NCI-H2081 treated with DMSO at 0.1 percent for 48 hours (cell line): ENCODE measurements at places on chromosomes 7 and 10.

DNA sequence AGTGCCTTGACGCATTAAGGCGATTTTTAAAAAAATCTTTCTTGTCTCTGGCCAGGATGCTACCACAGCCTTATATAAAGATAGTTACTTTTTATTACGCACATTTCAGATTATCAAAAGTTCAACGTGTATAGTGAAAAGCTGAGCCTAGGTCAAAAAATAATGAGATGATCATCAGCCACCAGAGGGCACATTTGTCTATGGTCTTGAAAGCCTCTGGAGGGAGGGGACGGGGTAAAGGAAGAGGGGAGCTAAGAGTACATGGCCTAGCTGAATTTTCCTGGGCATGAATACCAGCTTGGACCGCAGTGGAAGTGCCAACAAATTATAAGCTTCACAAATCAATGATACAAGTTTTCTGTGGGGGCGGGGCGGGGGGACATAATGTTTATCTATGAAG lies 285.9 kb upstream of the SMIM30 start:
- DNase-seq, result no peak

GRCh38 chr7:116644628-116645027 lies 27.4 kb upstream of the MET start:
- no peak for DNase-seq

- DNase-seq, result peak; percentile 10
Observed at GRCh38 chr10:62632071-62632809, 172.3 kb upstream of the ADO start.

DNA sequence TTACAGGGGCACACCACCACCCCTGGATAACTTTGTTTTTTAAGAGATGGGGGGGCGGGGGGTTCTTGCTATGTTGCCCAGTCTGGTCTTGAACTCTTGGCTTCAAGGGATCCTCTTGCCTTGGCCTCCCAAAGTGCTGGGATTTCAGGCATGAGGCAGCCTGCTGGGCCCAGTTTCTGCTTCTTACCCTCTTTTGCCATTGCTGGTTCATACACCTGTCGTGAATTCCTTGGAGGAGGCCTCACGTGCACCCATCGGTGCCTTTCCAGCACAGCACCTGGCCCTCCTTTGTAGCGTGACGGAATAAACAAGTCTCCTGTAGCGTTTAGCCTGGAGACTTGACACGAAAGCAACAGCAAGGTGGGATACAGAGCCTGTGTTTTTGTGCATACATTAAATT lies 75.5 kb downstream of the CARD11 start:
- no peak for DNase-seq

GRCh38 chr10:122657255-122657654 lies 42.4 kb downstream of the C10orf120 start:
- no peak for DNase-seq

DNA sequence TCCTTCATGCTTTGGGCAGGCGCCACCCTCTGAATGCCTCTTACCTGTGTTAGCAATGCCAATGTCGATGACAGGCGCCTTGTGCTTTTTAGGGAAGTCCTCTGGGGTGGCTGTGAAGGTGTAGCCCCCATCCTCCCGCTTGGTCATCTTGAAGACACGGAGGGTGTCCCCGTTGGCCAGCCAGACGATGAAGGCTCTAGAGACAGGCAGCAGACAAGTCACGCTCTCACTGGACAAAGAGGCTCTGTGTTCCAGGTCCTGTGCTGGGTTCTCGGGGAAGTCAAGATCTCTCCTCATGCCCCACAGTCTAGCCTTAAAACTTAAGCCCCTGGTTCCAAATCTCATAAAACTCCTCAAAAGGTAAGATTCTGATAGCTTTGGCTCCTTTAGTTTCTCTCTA lies 5.1 kb downstream of the TBL2 start:
- no peak for DNase-seq

GRCh38 chr10:118473305-118473960 lies 122.0 kb downstream of the PRLHR start:
- DNase-seq, result no peak

DNA sequence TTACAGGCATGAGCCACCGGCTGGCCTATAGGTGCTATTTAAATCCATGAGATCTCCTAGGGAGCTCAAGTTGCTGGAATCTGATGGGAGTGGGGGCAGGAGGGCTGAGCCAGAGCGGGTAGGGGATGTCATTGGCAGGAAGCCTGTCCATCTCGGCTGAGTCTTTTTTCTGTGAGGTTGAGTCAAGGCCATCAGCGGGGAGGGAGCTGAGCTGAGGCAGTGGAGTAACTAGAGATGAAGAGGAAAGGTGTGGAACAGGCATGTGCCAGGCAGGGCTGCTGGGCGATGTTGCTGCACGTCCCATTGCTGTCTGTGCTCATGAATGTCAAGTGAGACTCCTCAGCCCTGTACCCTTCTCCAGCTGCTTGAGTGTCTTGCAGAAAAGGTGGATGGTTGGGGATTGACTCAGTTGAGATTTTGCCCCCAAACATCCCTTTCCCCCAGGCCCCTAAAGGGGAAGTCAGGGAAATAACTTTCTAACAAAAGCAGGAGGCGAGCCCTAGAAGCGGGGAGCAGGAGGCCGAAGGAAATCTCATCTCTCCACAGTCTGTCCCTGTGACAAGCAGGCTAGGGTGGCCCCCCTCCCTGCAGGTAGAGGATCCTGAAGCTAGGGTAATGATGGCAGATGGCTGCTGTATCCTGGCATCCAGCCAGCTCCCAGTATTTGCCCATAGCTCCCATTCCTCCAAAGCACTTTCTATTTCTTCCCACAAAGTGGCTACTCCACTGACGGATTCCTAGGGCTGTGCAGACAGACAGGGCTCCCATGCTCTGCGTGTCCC lies 5.4 kb downstream of the ATP6V1F start:
- peak; percentile 35 for DNase-seq

DNA sequence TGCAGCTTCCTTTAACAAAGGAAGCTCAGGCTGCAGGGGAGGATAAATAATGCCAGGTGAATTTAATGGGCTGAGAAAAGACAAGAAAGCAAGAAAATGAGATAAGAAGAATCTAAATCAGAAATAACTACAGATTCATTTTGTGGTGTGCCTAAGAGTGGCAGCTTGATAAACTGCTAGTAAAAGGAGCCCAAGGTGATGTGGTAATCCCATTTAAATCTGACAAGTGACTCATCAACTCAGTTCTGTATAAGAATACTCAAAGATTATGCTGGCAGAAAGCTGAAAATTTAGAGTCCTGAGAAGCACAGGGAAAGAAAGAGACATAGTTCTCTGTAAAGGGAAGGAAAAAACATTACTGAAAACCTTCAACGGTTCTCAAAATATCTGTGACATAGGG lies 109.4 kb upstream of the PDE1C start:
- DNase-seq, result no peak

- DNase-seq, result no peak
Observed at GRCh38 chr10:34808801-34809745, 6.0 kb downstream of the PARD3 start.

DNA sequence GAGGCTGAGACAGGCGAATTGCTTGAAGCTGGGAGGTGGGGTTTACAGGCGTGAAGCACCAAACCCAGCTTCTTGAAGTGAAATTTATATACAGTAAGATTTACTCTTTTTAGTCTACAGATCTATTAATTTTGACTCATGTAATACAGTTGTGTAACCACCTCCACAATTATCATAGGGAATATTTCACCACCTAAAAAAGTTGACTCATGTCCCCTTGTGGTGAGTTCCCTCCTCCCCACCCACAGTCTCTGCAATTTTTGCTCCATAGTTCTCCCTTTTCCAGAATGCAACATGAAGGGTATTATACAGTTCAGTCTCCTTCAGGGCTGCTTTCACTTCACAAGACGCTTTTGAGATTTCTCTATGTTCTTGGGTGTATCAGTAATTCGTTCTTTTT lies 156.8 kb downstream of the FAM107B start:
- no peak for DNase-seq

GRCh38 chr7:137882806-137883205 lies 36.0 kb upstream of the DGKI start:
- DNase-seq, result no peak

DNA sequence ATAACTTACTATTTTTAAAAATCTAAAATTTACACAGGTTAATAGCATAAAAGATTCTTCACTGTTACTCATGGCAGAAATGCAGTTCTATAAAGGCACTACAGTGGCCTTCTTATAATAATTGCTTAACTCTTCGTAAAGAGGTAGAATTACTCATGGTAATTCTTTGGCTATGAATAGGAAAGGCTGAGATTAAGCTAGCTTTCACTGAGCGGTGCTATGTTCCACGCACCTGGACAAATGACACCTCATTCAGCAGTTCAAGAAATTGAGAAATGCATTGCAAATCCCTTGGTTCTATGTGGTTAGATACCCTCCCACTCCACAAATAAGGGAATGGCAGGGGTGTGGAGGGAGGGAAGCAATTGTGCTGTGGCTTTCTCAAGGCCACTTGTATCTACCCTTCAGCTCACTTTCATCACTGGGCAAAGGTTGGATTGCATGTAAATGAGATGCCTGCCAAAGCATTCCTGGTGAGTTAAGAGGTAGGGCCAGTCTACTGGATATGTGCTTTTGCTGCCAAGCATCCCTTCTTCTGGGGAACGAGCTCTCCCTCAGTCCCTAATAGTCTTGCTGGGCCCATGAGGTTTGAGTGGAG lies 210.9 kb downstream of the TEX36 start:
- no peak for DNase-seq

DNA sequence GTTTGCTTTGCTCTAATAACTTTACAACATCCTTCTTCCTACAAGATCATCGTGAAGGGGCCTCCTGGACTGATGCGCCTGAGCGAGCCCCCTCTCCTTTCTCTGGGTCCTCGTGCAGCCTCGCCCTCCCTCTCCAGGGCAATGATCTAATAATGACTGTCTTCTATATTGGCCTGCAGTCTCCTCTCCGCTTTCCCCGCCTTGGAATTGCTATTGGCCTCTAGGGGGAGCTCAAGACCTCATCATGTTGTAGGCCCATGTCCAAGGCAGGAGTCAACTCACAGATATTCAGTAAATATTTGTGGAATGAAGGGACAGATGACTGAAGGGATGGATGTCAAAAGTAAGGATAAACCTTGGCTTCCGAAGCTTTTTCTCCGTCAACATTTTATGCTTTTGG lies 1180.3 kb downstream of the TYW1 start:
- peak; percentile 72 for DNase-seq

DNA sequence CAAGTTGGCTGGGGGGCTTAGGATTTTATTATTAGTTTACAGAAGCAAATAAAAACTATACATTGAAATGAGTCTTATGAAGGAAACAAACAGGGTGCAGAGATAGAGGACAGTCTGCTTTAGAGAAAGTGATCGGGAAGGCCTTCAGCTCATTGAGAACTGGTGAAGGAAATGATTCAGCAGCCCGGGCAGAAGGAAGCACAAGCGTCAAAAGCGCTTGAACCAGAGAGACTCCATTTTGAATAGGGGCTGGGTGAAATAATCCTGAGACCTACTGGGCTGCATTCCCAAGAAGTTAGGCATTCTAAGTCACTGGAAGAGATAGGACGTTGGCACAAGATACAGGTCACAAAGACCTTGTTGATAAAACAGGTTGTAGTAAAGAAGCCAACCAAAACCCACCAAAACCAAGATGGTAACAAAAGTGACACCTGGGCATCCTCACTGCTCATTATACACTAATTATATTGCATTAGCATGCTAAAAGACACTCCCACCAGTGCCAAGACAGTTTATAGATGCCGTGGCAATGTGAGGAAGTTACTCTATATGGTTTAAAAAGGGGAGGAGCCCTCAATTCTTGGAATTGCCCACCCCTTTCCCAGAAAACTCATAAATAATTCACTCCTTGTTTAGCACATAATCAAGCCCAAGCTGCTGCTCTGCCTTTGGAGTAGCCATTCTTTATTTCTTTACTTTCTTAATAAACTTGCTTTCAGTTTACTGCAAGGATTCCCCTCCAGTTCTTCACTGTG lies 83.1 kb upstream of the MPP7 start:
- no peak for DNase-seq

GRCh38 chr10:12241810-12242529 lies 46.0 kb downstream of the CDC123 start:
- DNase-seq, result no peak

DNA sequence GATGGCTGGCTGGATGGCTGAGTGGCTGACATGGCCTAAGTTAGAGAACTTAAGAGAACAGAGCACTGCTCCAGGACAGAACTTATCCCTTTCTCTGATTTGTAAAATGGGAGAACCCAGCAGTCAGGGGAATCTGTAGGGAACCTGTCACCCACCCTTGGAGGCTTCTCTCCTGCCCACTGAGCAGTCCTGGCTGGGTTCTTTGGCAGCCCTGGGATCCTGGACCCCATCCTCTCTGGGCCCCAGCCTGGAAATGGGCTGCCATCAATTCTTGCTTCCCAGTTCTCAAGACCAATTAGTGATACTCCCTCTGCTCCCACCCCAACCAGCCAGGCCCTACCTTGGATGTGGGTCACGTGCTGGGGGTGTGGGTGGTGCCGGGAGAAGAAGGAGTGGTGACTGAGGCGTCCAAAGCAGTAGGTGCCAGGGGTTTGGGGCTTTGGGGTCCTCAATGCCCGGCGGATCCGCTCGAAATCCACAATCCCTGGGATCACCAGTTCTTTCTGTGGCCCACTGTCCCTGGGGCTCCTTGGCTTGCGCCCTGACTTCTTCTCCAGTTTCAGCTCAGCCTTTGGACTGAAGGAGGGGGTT lies 3.6 kb downstream of the TBATA start:
- no peak for DNase-seq

- no peak for DNase-seq
Observed at GRCh38 chr7:16984375-16984774, 102.6 kb upstream of the AGR3 start.

GRCh38 chr10:93875032-93875358 lies 18.8 kb upstream of the SLC35G1 start:
- DNase-seq, result no peak

DNA sequence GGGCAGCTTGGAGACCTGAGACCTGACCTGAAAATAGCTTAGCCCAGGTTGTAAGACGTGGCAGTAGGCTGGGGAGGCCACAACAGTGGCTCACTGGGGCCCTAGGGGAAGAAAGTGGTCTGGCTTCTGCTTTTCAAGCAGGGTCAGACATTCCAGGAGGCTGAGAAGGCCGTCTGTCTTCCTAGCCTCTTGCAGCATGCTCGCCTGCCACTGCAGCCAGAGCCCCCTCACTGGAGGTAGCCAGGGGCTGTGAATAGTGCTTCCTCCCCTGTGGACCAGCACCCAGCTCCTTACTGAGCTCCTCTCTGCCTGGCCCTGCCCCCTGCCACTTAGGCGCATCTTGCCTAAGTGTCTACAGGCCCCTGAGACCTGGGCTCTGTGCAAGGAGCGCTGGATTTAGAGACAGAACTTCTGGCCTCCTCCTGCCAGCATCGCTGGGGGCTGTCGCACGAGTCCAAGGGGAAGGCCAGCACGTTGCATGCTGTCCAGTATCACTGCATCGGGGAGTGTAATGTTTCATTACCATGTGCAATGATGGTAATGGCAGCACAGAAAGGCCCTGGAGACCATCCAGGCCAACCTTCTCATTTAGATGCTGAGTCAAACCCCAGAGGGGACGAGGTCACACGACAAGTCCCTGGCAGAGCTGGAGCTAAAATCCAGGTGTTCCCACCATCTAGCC lies 12.7 kb downstream of the ZMIZ1 start:
- DNase-seq, result no peak

DNA sequence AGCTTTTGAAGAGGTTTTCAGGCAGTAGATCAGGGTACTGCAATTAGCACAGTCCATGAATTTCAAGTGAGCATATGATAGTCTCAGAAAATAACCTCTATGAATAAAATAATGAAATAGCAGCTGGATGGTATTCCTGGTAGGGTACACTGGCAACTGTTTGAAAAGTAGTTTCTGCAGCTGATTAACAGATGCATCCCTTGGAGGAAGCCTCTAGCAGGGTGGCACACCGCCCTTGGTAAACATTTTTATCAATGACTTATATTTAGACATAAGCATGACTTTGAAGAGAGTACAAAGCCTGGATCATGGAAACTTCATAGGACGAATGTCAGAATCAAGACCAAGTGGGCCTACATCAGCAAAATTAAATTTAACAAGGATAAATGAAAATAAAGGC lies 26.8 kb downstream of the WNT16 start:
- no peak for DNase-seq
